ENCODE measurements at places on chromosomes 3 and 15.
A peak's percentile ranks its signal among the peaks of the same experiment; 100 is the strongest.

GRCh38 chr15:33152502-33153109 is 41.9 kb downstream of the FMN1 start:
- no peak for DNase-seq

GRCh38 chr3:188327433-188327832 is 173.5 kb downstream of the LPP start:
- DNase-seq = no peak

- no peak for DNase-seq
Observed at GRCh38 chr15:87564681-87565080, 691.9 kb downstream of the NTRK3 start.

GRCh38 chr15:28020644-28021043 is 78.5 kb downstream of the OCA2 start:
- DNase-seq = no peak

DNA sequence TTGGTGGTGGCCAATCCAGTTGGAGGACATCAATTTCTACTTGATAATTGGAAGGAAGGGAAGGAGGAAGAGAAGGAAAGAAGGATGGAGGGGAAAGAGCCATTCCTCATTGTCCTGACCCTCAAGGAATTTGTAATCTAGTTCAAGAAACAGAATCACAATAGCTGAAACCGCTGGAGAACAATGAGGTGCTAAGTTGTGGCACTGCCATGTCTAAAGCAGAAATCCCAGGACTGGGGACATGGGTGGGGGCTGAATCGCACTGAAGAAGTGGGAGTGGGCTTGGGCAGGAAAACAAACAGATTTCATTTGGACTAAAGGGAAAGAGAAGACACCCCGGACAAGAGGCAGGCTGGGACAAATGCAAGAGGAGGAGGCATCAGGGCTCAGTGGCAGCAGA is 183.6 kb downstream of the UACA start:
- DNase-seq = no peak

- no peak for DNase-seq
Observed at GRCh38 chr15:38275959-38276358, 23.3 kb downstream of the SPRED1 start.

GRCh38 chr15:87575896-87576473 is 680.6 kb downstream of the NTRK3 start:
- DNase-seq = no peak

GRCh38 chr3:7953449-7954014 is 548.1 kb upstream of the LMCD1 start:
- DNase-seq = no peak

- DNase-seq = no peak
Observed at GRCh38 chr3:14822670-14823390, 4.1 kb downstream of the FGD5 start.

DNA sequence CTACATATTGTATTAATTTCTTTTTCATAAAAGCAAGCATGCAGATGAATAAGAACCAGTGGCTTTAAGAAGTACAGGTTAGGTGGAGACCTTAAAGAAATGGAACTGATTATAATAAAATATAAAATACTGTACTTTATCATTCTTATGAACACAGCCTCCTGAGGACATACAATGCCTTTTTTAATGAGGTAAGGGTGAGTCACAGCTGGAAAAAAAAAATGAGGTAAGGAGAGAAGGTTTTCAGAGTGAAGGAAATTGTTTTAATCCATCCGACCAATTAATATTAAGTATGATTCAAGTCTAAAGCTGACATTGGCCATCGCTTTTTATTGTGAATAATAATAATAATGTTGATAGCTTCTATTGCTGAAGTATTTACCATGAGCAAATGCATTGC is 170.3 kb upstream of the SOX2 start:
- DNase-seq = no peak

DNA sequence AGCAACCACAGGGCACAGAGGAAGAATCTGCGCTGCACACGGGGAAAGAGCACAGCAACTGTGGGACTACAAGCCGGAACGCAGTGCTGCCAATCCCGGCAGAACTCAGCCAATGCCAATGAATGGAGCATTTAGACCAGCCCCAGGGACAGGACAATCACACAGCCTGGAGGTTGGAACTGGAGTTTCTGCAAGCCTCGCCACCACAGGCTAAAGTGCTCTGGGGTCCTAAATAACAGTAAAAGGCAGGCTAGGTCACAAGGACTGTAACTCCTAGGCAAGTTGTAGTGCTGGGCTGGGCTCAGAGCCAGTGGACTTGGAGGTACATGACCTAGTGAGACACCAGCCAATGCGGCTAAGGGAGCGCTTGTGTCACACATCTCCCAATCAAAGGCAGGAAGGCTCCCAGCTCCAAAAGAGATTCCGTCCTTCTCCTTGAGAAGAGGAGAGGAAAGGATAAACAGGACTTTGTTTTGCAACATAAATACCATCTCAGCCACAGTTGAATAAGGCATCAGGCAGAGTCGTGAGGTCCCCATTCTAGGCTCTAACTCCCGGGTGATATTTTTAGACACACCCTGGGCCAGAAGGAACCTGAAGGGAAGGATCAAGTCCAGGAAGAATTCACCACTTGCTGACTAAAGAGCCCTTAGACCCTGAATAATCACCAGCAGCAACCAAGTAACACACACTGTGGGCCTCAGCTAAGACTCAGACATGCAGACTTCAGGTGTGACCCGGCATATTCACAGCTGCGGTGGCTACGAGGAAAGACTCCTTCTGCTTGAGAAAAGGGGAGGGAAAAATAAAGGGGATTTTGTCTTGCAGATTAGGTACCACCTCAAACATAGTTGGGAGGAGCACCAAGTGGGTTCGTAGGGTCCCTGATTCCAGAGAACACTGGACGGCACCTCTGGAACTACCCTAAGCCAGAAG is 85.5 kb upstream of the XXYLT1 start:
- no peak for DNase-seq

DNA sequence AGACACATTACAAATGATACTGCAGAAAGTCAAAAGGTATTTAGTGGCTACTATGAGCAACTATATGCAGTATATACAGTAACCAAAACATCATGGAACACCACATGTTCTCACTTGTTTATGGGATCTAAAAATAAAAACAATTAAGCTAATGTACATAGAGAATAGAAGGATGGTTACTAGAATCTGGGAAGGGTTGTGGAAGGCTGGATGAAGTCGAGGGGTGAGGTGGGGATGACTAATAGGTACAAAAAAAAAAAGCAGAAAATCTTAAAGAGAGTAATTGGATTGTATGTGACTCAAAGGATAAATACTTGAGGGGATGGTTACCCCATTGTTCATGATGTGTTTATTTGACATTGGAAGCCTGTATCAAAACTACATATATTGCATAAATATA is 848.8 kb upstream of the GBE1 start:
- no peak for DNase-seq

GRCh38 chr3:88986834-88987233 is 120.6 kb upstream of the EPHA3 start:
- no peak for DNase-seq

GRCh38 chr3:23152989-23153388 is 50.1 kb upstream of the UBE2E2 start:
- DNase-seq = no peak

DNA sequence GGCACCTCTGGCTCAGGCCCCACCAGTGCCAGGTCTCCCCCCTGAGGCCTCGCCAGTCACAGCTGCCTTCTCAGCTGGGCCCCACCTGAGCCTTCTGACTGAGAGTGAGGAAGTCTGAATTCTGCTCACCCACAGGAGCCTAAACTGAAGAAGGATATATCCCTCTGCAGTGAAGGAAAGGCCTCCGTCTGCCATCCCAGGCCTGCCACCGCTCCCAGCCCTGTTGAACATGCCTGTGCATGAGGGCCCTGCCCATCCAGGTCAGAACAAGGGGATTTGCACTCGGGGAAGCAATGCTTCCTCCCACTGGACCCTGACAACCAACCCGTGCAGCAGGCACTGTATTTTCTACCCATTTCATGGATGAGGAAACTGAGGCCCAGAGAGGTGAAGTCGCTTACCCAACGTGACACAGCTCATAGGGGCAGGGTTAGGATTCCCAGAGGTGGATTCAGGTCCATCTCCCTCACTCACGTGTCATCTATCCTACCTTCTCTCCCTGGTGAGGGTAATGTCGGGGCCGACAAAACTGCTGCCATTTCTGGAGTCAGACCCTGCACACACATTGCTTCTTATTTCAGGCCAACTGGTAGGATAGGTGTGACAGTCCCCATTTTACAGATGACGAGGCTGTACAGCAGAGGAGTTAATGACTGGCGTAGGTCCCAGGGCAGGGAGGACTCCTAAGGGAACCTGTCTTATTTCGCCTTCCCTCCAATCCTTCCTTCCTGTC is 22.6 kb downstream of the ATP2B2 start:
- DNase-seq = no peak

DNA sequence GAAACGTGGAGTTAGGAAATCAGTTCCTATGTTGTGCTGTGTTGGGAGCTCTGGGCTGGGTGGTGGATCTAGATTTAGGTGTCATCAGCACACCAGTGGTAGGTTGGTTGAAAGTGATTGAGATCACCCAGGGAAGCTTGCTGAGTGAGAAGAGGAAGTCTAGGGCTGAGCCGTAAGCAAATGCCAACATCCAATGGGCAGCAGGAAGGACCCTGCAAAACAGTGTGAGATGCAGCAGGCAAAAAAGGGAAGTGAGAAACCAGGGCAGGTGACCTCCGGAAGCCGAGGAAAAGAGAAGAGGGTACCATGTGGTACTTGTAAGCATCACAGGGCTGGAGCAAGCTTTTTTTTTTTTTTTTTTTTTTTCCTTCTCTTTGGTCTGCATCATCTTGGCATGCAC is 15.9 kb upstream of the COPG1 start:
- no peak for DNase-seq

DNA sequence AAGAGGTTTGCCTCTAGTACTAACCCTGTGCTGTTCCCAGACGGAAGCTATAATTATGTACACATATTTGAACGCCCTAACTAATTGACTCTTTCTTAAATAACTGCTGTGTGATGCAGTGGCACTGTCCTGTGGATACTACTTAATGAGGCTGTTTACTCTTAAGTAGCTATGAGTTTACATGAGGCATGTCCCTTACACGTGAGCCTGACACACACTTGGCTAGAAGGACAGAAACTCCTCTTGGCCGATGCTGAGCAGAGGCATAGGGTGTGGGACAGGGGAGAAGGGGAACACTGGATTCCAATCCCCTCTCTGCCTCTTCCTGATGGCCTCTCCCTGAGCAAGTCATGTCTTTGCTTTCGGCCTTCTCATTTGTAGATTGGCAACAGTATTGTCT is 21.9 kb downstream of the EHD4 start:
- no peak for DNase-seq

GRCh38 chr3:172398484-172398883 is 49.8 kb downstream of the GHSR start:
- no peak for DNase-seq

DNA sequence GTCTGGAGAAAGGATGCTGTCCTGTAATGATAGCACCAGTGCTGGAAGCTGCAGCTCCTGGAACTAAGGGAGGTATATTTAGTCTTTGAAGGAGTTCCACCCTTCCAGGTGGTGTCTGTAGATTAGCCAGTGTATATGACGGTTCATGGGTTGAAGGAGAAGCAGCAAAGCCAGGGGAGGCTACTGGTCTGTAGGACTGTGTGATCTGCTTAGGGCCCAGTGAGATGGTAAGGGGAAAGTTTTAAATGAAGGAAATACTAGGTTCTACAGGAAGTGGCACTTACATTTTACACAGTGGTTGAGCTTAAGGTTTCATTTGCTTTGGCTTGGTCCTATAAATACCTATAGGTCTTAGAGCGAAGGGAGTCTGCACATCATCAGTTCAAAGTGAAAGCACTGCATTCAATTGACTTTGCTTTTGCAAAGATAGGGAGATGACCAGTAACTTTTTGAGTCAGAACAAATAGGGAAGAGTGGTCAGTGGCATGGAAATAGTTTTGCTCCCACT is 5.6 kb downstream of the SLC25A38 start:
- no peak for DNase-seq

GRCh38 chr15:22735781-22736180 is 50.7 kb upstream of the NIPA1 start:
- DNase-seq = no peak

GRCh38 chr3:163779396-163780344 is 1298.6 kb downstream of the SI start:
- no peak for DNase-seq

GRCh38 chr3:129439226-129439816 is 427 bp downstream of the MBD4 start:
- no peak for DNase-seq

GRCh38 chr15:50302581-50302980 is 37.1 kb upstream of the HDC start:
- no peak for DNase-seq

GRCh38 chr3:97979610-97980009 is 7.4 kb upstream of the RIOX2 start:
- DNase-seq = peak; percentile 21

DNA sequence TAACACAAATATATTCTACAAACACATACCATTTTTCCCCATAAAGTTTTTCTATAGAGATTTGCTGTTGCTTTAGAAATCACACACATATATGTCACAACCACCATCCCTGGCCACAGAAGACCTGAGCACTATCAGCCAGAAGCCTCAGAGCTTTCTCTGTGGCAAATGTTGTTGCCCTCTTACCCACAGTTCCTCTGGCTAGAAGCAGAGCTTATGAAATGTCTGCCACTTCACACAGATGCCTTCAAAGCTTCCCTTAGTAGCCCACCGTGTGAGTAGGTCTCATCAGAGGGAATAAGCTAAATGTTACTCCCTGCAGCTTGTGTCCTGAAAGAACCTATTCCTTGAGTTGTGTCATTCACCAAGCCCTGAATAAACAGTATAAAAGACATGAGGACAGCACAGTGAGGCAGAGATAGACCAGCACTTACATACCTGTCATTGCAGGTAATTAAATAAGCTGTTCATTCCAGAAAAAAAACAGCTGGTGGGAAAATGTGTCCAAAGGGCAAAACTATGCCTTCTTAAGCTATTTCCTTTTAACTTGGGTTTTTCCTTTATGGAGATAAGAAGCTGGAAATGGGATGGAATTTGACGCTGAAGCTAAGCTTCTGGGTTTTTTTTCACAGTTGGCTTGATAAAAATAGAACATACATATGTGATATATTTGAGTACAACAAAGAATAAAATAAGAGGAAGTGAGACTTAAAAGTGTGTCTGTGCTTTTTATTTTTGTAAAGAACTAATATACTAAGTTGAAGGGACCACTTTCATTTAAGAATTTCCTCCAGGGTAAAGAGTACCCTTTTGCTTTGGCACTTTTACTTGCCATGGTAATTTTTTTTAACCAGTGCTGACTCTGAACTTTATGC is 391.4 kb downstream of the KCNH8 start:
- DNase-seq = no peak

GRCh38 chr3:127588806-127589577 is 1.5 kb downstream of the TPRA1 start:
- DNase-seq = no peak

DNA sequence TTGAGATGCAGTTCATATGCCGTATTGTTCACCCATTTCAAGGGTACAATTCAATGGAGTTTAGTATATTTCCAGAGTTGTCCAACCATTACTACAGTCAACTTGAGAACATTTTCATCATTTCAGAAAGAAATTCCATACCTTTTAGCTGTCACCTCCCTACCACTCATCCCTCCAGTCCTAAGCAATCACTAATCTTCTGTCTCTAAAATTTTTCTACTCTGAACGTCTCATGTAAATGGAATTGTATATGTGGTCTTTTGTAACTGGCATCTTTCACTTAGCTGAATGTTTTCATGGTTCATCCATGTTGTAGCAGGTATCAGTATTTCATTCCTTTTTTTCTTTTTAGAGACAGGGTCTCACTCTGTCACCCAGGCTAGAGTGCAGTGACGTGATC is 51.1 kb downstream of the CMTM7 start:
- DNase-seq = no peak

GRCh38 chr3:115403786-115404185 is 219.5 kb upstream of the GAP43 start:
- no peak for DNase-seq

Measured in cerebellar nuclear complex (tissue), 1 donor.